ENCODE measurements at places on chromosomes 5 and 9.

- DNase-seq: no peak
These were observed 14.2 kb upstream of the RALGDS start for GRCh38 chr9:133135146-133135745.

DNA sequence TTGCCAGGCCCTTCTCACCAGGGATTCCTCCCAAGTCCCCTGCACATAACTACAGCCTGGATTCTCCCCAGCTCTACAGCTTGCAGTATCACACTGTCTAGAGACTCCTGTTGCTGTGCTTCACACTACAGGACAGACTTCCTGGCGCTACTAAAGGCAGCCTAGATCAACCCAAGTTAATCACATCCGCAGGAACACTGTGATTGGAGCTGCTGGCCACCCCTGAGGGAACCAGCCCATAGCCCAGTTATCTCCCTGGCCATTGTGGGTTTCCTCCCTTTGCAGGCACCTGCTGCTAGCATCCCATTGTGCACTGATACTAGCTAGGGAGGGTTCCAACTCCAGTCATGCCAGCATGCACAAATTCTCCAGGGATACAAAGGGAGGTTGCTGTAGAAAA, 53.5 kb downstream of the NLN start:
- DNase-seq: no peak

DNA sequence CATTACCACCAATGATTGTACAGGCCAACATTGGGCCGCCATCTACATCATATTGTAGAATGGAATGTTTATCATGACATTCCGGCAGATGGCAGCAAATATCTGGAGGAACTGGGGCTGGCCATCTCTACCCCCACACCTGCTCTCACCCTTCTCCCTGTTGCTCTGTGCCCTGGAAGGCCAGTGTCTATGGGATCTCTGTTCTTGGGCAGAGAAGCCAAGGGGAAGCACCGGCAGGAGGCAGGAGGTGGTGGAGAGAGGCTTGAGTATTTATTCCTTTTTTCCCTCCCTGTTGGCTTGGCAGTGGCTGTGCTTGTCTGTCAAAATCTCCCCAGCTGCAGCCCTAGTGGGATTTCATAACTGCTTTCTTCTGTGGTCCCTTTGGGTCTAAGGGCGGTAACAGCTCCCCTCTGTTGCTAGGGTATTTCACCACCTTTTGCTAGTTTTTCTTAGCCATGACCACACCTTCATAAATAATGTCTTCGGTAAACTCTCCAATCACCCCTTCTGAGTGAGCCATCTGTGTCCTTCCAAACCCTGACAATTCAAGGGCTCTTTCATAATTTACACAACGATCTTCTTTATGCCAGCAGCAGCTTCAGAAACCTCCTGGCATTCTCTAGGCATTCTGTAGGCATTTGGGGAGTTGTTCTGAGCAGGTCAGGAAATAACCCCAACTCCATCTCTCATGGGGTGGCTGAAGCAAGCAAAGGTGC, 225.8 kb downstream of the MELK start:
- no peak for DNase-seq

DNA sequence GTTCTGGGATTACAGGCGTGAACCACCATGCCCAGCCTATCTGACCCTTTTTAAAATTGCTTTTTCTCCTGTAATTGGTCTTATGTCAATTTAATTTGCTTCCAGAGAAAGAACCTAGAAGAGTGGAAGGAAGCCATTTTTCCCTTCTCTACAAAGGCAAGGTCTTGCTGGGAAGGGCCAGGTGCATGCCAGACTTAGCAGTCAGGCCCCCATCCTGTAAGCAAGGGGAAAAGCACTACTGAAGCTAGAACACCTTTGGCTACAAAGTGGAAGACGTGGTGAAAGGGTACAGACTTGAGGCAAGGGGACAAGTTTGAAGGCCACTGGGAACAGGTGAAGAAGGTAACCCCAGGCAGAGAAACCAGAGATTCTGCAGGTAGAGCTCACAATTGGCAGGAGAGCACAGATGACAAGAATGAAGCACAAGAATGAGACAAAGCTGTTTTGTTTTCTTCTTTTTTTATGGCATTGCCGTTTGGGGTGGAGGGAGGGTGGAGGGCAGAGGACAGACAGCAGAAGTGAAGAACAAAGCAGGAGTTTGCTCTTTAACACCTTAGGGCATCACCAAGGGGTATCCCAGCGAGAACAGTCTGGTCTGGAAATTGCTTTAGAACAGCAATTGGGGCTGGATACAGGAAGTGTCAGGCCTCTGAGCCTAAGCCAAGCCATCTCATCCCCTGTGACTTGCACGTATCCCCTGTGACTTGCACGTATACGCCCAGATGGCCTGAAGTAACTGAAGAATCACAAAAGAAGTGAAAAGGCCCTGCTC, 72.9 kb downstream of the SERINC5 start:
- DNase-seq: no peak

DNA sequence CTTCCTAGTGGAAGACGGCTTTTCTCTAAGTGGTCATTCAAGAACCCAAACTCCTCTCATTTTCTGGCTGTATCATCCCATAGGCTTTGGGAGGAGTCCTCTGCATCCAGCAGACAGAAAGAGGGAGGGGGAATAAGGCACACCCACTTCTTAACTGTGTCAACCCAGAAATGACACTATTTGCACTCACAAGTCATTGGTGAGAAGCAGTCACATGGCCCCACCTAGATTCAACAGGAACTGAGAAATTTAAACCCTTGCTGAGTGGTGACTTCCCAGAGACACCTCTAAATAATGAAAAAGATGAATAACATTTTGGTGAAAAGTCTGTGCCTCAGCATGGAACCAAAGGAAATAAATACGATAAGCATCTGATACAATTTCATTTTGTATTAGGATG, 120.0 kb downstream of the MCTP1 start:
- DNase-seq: no peak

DNA sequence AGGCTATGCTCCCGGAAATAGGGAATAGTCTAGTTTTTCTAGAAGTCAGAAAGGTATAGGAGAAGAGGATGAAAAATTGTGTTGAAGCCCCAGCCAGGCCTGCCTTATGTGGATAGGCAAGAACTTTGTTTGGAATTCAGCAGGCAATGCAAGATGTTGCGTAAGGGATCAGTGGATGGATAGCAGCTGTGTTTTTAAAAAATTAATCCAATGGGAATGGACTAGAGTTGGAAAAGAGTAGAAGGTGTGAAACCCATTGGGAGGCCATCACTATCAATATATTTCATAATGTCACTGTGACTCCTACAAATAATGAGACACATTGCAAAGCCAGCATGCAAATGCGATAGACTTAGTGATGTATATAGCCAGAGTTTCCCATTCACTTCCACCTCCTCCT, 281.9 kb downstream of the MARCHF11 start:
- no peak for DNase-seq

GRCh38 chr5:74685979-74686631, 1.1 kb downstream of the HEXB start:
- DNase-seq: no peak

DNA sequence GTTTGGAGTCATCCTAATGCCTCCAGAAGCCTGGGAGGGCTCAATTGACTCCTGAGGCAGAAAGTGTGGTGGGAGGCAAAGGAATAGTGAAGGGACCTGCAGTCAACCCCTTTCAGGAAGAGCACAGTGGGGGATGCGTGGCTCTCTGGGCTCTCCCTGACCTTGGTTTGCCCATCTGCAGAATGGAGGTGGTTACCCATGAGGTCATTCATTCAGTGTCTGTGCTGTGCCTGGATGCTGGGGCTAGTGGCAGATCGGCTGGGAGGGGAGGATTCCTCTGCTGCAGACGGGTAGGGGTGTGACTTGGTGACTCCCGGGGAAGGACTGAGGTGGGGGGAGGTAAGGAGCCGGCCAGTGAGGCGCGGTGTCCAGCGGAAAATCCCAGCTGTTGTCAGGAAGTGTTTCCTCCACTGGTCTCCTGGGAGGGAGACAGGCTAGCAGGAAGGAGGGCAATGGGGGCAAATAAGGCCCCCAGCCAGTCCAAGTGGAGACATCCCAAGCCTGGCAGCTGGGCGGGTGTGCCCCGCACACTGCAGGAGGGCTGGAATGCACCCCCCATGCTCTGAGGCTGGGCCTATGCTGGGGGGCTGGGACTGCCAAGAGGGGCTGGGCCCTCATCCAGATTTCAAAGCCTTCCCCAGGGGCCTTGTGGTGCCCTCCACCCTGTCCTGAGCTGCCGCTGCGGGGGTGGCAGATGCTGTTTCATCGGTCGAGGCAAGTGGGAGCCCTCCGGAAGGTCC, 10.9 kb downstream of the CXXC5 start:
- no peak for DNase-seq

DNA sequence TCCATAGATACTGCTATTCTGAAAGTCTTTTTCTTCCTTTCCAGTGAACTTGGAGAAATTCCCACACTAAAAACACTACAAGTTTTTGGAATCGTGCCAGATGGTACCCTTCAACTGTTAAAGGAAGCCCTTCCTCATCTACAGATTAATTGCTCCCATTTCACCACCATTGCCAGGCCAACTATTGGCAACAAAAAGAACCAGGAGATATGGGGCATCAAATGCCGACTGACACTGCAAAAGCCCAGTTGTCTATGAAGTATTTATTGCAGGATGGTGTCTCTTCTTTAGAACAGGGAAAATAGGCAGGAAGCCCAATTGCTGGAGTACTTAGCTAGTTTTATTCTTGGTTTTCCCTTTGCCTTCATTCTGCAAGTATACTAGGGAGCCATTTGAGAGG, 29.9 kb downstream of the SKP2 start:
- no peak for DNase-seq

DNA sequence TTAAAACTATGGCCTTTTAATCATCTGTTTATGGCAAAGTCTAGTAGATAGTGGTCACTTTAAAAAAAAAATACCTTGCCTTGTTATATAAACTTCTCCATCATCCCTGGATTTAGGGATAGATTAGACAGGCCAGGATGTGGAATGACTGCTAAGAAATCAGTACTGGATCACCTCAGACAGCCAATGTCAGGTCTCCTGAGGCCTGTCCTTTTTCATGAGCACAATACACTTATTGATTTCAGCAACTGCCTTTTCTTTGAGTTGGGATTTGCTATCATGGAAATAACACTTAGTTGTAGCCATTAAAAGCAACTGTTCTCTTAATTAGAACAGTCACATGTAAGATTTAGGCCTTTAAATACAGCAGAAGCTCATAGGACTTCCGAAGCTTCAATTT, 77.9 kb downstream of the NLN start:
- no peak for DNase-seq

GRCh38 chr9:120663950-120664349, 50.3 kb downstream of the MEGF9 start:
- DNase-seq: no peak

DNA sequence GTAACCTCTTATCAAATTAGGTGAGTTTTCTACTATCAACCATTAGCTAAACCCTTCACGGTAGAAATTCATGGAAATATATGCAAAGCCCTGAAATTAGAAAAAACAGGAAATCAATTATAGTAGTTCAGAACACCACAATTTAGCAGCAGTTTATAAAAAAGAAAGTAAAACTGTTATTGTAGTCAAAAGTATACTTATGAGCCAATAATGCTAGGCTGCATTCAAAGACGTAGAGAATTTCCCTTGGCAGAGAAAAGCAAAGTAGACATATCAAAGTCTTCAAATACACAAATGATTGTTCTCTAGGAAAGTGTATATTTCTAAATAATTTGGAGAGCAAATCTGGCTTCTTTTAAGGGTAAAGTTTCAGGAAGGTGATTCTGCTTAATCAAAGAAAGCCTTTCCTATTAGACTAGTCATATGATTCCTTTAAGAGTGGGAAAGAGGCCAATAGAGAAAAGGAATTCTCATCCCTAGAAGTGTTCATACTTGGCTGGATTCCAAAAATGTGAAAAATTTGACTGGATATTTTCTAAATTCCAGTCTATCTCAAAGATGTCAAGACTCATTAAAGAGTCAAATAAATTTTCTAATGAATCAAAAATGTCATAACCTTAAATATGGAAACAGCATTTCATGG, 185.5 kb downstream of the SMC2 start:
- no peak for DNase-seq

- DNase-seq: no peak
These were observed 6.8 kb downstream of the CA9 start for GRCh38 chr9:35680331-35681105.

DNA sequence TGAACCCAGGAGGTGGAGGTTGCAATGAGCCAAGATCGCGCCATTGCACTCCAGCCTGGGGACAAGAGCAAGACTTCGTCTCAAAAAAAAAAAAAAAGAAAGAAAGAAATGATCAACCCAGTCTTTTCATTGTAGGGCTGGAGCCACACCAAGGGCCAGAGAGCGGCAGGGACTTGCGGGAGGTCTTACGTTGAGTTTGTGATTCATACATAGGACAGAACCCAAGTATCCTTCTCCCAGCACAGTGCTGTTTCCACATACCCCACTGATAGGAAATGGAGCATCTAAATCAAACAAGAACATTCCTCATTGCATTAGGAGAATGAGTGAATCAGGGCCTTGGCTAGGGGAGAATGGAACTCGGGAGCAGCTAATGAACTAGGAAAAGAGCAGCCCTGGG, 3.5 kb upstream of the TNIP1 start:
- no peak for DNase-seq

All from NCI-H510A (cell line).